ENCODE measurements at places on chromosomes 6 and 20.

DNA sequence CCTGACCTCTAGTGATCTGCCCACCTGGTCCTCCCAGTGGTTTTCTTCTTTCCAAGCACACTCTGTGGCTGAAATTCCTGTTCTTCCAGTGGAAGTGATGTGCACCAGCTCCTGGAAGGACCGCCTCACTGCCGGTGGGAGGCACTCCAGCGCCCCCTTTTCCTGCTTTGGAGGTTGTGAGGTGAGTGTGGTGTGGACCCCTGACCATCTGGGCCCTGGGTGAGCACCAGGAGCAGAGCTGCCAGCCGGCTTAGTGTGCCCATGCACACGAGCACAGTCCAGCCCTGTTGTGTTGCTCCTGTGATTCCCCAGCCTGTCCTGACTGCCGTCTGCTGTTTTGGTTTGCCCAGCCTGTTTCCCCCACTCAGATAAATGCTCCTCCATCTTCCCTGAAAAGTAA is 134.6 kb downstream of the FNDC1 start:
- DNase-seq: no peak

DNA sequence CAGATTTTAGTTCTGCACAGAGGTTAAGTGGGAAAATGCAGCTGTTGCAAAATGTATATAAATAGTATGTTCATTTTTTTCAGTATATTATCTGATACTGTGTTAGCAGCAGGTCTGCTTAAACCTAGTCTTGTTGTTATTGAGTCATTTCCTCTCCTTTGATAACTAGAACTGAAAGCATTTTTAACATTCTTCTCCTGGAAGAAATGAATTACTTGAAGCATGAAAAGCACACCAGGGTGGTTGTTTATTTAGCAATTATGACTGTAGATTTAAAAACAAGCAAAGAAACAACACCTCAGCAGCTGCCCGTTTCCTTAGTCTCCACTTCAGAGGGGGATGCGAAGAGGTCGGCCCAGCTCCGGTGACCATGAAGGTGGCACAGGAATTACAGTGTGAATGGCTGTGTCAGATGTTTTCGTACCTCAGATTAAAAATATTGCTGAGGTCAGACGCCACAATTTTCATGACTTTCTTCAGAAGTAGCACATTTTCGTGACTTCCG is 53.5 kb downstream of the GOPC start:
- DNase-seq: peak; percentile 71

DNA sequence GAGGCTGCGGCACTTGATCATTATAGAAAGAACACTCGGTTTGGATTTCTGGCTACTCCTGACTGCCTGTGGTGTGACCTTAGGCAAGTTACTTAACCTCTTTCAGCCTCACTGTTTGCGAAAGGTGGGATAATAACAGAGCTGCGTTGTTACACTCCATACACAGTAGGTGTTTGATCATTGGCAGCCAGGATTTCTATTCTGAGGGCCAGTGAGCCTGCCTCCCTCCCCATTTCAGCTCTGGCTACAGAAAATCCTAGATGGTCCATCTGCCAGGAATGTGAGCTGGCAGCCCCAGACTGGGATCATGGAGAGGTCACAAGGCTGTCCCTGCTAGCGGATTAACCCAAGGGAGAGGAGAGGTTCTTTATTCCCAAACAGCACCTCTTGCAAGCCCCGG is 2.7 kb downstream of the KCNB1 start:
- DNase-seq: no peak

- DNase-seq: no peak
Observed at GRCh38 chr6:130713144-130713543, 114.1 kb upstream of the SMLR1 start.

- DNase-seq: no peak
Observed at GRCh38 chr20:19888269-19888671, 128.9 kb upstream of the NAA20 start.

DNA sequence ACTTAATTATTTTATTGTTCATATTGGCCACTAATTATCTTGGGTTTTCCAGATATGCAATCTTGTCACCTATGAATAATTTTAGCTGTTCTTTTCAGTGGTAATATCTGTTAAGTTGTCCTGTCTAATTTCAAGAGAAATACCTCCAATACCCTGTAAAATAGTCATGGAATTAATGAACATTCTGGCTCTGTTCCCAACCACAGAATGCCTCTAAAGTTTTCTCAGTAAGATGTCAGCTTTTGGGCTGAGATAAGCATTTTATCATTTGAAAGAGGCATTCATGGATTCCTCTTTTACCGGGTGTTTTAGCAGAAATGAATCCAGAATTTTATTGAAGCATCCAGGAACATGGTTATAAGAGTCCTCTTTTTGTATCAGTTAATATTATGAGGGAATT is 109.3 kb downstream of the WDR27 start:
- no peak for DNase-seq

- no peak for DNase-seq
Observed at GRCh38 chr6:149079911-149080491, 237.5 kb upstream of the TAB2 start.

DNA sequence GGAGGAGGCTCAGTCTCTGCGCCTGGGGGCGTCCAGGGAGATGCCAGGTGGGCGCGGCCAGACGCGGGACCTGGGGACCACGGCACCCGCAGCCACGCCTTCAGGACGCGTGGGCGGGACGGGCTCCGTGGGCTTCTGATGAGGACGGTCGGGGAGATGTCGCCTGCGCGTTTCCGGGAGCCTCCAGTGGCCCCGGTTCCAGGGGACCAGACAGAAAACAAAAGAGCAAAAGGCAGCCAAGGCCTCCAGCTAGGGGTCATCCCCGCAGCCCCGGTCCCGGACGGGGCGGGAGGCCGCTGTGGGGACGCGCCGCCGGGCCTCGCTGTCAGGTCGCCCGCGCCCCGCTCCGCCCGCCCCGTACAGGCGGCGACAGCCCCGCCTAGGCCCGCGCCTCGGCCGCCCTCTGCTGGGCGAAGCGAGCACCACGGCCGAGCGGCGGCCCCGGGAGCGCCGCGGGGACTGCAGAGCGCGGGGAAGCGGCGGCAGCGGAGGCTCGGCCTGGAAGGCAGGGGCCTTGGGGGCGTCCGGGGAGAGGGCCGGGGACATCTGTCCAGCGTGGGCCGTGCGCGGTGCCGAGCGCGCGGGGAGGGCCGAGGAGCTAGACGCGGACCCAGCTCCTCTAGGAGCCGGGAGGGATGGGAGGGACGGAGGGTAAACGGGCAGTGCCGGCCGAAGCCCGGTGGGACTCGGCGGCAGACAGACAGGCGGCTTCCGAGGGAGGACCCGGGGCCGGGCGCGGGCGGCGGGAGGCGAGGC is 48.7 kb downstream of the TMEM242 start:
- DNase-seq: peak; percentile 74

GRCh38 chr6:157845493-157846259 is 22.6 kb downstream of the SNX9 start:
- peak; percentile 23 for DNase-seq

GRCh38 chr20:25032478-25033264 is 25.3 kb downstream of the ACSS1 start:
- DNase-seq: no peak

- no peak for DNase-seq
Observed at GRCh38 chr6:14738933-14739332, 506.9 kb upstream of the JARID2 start.

DNA sequence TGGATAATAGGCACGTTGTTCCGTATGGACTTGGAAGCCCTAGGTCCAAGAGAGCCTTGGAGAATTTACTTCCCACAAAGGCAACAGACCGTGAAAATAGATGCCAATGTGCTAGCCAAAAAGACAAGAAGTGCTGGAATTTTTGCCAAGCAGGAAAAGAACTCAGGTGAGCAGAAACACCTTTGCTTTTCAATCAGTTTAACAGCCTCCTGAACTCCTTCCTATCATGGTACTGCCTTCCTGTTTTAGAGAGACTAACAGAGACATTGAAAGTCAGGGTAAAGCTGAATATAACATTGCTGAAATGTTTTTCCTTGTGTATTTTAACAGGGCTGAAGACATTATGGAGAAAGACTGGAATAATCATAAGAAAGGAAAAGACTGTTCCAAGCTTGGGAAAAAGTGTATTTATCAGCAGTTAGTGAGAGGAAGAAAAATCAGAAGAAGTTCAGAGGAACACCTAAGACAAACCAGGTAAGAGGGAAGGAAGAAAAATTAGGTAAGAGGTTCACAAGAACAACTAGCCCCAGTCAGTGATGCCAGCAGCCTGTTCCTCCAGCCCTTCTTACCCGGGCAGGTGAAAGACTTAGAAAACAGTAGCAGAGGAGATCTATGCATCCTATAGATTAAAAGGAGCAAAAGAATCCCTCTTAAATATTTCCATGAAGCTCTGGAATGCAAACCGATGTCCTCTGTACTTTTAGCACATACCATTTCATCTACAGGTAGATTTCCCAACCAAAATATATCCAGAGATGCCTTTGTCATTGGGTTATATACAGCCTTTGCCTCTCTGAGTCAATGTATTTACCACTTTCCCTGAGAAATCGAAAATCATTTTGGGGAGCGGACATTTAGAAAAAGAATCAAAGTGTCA is 4.0 kb downstream of the EDN1 start:
- DNase-seq: no peak

- DNase-seq: no peak
Observed at GRCh38 chr20:19679900-19680495, 78.1 kb upstream of the RIN2 start.

GRCh38 chr6:156980515-156980914 is 203.3 kb downstream of the ARID1B start:
- no peak for DNase-seq

GRCh38 chr6:153183925-153184324 is 52.8 kb upstream of the RGS17 start:
- no peak for DNase-seq

GRCh38 chr6:23089981-23090380 is 520.6 kb downstream of the HDGFL1 start:
- no peak for DNase-seq

DNA sequence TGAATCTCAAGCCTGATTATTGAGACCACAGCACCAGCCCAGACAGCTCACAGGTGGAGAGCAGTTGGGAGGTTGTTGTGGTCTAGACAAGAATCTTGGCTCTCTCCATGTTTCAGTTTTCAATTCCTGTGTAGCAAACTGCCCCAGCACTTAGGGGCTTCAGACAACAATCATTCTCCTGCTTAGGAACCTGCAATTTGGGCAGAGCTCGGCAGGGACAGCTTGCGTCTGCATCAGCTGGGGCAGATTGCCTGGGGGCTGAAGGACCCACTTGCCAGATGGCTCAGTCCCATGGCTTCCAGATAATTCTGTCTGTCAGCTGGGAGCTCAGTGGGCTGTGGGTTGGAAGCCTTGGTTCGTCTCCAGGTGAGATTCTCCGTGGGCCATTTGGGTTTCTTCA is 6.9 kb downstream of the TGM6 start:
- no peak for DNase-seq

DNA sequence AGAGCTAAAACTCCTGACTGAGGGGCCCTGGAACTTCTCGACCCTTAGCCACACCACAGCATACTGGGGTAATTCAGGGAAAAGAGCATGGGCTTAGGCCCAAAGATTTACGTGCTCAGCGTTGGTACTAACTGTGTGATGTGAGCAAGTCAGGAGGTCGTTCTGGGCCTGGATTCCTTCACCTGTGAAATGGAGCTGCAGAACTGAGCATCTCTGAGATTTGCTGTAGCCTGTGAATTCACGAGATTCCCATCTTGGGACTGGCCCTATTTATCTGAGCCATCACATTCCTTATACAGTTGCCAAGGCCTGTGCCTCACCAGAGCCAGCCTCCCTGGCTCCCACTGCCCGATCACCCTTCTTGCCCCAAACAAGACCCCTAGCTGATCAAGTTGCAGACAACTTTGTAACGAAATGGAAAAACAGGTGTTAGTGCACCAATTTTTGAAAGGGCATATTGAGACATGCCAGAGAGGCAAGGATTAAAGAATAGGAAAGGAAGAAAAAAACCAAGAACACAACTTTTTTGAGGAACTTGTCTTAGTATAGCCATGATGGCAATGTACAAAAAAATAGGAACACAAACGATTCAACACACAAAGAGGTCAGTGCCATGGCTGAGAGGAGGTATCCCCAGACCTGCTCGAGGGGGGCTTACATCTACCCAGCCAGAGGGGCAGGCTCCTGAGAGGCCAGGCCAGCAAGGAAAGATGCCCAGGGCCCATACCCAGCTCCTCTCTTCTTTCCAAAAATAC is 323.0 kb upstream of the JARID2 start:
- DNase-seq: no peak

DNA sequence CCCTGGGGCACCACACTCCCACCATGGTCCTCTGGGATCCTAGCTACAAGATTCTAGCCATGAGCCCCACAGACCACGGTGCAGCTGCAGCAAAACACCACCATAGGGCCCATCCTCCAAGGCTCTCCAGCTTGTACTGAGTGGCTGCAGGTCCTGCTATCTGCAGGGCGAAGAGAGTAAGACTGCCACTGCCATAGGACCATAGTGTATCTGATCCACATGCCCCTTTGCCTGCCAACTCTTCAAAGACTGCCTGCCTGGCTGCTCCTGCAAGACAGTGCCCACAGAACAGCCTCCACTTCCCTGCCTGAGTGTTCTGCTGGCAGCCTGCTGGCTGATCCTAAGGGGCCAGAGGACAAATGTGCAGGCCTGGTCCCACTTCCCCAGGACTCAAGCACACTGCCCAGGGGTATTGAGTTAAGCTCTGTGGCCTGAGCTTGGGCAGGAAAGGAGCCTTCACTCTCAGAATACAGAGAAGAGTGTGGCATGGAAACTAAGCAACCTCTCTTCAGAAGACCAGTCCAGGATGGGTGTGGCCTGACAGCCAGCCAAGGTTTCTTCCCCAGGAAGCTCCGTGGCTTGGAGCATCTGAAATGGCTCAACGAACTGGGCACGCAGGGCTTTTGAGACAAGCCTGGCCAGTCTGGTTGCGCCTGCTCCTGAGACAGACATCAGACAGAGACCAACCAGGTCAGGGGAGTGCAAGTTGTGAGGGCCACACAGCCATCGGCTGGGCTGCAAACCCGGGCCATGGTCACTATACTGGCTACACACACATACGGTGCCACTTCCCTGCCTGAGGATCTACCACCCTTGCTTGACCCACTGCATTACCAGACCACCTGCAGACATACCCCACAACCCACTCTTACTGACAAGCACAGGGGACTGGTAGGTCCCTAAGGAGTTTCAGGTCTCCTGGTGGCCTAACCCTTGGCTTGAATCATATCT is 54.5 kb downstream of the RNGTT start:
- DNase-seq: no peak

DNA sequence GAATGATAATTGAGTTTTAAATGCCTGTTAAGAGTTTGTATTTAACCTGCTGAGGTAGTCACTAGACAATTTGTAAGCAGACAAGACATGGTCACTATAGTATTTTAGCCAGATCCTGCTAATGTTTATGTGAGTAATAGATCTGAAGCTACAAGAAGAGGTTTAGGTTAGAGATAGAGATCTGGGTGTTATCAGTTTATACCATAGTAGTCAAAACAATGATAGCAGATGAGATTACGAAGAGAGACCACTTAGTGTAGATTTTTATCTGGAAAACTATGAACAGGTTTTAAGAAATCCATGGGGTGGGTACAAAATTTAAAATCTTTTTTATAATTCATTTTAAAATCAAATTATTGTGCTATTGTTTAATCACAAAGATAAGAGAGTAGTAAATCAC is 47.5 kb downstream of the PHIP start:
- DNase-seq: no peak

GRCh38 chr6:145749632-145750031 is 14.3 kb upstream of the EPM2A start:
- DNase-seq: peak; percentile 16

- DNase-seq: no peak
Observed at GRCh38 chr6:21335591-21335990, 258.0 kb upstream of the SOX4 start.

Data from activated CD4-positive, alpha-beta T cell treated with anti-CD3 and anti-CD28 coated beads, Interleukin-2, amount 50 U/mL, for 16 hours (primary cell).